ENCODE measurements at places on chromosomes 3 and 15.

GRCh38 chr3:137297770-137298169 lies 340.0 kb downstream of the IL20RB start:
- DNase-seq = no peak

DNA sequence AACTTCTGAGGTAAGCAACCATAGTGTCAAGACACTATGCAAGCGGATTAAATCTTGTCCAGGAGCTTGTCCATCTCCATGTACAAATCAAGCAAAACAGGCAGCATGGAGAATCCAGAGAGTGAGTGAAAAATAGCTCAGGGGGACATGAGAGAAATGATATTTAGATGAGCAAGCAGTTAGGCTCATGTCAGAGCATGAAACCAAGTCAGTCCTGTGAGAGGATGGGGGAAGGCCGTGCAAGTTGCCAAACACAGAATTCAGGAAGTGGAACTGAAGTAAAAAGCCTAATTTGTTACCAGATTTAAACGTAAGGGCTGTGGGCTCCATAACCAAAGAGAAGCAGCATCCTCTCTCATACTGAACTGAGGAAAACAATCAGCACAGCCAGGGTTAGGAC lies 995.9 kb downstream of the MCTP2 start:
- no peak for DNase-seq

DNA sequence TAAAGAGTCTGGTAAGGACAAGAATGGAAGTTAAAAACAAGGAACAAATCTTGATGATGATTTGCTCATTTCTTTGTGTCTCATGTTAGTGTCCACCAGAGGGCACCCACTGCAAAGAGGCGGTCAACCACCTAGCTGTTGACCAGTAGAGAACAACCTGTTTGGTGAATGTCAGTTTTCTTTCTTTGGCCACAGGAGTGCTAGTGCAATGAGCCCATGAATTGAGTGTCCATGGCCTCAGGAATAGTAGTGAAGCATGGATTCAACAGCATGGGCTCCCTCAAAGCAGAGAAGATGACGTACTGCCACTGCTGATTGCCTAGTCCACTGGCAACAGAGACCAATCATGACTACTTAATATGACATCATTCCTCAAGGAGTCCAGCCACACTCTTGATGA lies 10.7 kb upstream of the CNTN6 start:
- DNase-seq = peak; percentile 44

- peak; percentile 7 for DNase-seq
Observed at GRCh38 chr3:60698117-60698516, 553.1 kb downstream of the FHIT start.

GRCh38 chr3:60313951-60314461 lies 937.2 kb downstream of the FHIT start:
- DNase-seq = no peak

DNA sequence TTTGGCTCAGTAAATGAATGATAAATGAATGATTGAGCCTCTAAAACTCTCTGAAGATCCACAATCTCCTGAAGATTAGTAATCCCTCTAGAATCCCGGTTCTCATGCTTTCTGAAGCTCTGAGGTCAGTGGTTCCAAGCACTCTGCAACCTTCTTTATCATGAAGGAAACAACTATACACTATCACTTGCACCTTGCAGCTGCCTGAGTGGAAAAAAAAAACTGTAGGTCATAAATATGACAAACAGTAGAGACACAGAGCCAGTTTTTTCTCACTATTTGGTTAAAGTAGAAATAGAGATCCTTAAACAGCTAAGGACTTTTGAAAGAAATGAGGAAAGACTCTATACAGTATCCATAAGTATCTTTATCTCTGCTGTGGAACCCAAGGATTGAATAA lies 122.0 kb upstream of the CRBN start:
- DNase-seq = no peak

DNA sequence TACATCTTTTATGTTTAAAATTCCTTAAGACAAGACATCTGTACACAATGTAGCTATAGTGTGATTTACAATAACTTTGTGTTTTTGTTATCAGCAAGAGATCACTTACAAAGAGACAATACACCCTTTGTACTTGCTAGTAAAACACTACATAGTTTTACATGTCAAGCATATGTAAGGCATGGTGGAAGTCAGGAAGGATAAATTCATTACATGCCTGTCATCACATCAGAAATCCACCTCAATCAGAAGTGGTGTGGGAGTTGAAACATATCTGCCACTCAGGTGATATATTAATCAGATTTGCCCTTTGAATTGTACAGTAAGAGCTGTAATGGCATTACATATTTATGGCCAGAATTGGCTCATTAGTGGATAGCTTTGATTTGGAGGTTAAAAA lies 95.5 kb downstream of the MBNL1 start:
- no peak for DNase-seq

DNA sequence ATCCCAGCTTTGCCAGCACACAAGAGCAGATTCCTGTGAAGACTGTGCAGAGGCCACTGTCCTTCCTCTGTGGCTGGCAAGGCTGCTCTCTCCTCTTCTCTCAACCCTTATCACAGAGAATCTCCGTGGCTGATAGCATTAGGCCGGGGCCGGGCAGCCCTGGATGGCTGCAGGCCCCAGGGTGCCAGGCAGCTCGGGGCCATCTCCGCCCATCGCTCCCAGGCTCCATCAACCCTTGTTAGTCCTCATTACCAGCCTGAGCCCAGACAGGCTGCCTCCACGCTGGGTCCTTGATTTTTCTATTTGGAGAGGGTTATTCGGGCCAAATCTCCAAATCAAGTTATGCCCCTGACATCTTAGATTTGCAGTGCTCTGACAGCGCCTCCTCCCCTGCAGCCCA lies 39.1 kb downstream of the MRPL46 start:
- no peak for DNase-seq

- DNase-seq = no peak
Observed at GRCh38 chr3:157578181-157578580, 75.0 kb upstream of the VEPH1 start.

DNA sequence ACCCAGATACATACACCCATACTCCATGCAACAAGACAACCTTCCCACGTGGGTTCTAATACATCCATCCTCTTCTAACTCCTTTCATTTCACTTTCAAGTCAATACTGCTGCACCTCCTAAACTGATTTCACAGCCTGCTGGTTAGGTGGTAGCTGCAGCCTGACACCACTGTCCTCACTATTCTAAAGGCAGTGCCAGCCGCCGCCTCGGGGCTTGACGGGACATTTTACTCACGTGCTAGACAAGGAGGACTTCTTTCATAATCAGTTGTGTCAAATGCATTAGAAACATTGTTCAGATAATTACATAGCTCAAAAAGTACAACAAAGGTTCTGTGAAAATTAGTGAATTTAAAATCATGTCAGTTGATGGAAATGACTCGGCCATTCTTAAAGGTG lies 6.3 kb downstream of the UROC1 start:
- DNase-seq = no peak

GRCh38 chr15:89469426-89470096 lies 26.8 kb downstream of the RHCG start:
- no peak for DNase-seq

GRCh38 chr3:107412376-107412775 lies 35.1 kb downstream of the CCDC54 start:
- no peak for DNase-seq

DNA sequence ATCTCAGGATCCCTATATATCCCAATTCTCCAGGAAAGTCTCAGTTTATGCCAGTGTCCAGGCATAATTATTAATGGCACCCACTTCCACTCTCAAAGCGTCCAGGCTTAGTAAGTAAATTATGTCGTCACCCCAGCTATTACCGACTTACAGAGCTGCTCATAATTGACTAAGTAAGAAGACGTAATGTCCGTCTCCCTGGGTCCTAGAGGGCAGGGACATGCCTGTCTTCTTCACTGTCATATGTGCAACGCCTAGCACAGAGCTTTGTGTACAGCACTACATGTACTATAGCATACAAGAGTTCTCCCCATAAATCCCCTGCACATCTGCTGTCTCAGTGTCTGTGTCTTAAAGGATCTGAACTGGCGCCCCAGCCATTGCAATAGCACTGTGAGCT lies 23.9 kb upstream of the HRH1 start:
- DNase-seq = no peak

DNA sequence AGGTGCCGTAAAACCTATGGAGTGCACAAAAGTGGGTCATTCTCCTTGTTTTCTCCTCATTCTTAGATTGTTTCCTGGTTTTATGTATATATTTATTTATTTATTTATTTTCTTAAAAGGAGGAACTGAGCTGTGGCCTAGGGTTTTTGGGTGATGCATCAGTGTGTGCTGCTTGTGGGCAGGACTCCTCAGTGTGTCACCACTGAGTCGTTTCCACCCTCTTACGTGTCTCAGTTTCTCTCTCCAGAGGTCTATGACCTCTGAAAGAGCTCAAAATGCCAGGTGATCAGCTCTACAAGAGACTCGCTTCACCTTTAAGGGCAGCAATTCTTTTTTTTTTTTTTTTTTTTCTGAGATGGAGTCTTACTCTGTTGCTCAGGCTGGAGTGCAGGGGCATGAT lies 72.9 kb downstream of the CD200 start:
- DNase-seq = no peak

GRCh38 chr3:72722930-72723726 lies 125.1 kb downstream of the SHQ1 start:
- DNase-seq = no peak

DNA sequence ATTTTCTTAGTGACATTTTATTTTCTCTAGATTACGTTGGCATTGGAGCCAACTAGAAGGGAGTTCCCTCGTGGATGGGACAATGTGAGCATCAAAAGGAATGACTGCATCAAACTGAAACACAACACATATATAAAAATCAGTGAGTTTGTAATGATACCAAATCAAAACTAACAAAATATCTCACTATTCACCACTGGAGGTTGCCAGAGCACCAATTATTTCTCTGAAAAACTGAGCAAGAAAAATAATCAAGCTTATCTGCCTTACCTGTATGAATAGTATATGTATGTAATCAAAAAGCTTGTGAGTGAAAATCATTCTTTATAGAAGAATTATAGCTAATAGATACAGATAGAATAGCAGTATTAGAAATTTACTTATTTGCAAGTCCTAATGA lies 46.8 kb upstream of the OTOL1 start:
- DNase-seq = no peak

DNA sequence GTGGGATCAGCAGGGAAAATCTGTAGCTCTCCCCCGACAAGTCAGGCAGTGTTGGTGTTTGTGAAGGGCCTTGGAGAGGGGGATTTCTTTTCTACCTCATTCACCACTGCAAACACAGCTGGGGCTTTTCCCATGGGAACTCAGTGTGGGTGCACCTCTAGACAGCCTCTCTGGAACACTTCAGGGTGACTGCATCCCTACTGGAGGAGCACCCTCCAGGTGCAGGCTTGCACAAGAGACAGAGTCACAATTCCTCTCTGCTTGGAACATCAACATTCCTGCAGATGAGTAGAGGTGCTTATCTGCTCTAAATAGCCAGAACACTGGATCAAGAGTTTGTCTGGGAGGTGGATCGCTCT lies 72.7 kb upstream of the AKAP13 start:
- DNase-seq = no peak

GRCh38 chr15:73286311-73286710 lies 82.4 kb downstream of the HCN4 start:
- no peak for DNase-seq

GRCh38 chr3:23952646-23953045 lies 7.6 kb downstream of the NR1D2 start:
- no peak for DNase-seq

GRCh38 chr3:37221407-37221806 lies 47.0 kb upstream of the LRRFIP2 start:
- DNase-seq = no peak

DNA sequence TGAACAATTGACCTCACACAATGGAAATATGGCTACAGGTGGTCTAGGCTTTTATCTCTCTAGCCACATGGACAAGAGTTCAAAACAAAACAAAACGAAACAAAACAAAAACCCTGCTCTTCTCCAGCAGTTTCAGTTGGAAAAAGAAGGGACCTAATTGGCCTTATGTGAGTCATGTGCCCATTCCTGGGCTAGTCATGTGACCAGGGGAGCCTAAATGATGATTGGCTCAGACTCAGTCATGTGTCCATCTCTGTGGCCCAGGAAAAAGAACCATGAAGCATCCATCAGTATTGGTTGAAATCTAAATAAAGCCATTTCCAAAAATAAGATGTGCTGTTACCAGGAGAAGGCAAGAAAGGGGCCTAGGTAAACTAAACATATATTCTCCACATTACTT lies 96.8 kb downstream of the ANXA2 start:
- no peak for DNase-seq

DNA sequence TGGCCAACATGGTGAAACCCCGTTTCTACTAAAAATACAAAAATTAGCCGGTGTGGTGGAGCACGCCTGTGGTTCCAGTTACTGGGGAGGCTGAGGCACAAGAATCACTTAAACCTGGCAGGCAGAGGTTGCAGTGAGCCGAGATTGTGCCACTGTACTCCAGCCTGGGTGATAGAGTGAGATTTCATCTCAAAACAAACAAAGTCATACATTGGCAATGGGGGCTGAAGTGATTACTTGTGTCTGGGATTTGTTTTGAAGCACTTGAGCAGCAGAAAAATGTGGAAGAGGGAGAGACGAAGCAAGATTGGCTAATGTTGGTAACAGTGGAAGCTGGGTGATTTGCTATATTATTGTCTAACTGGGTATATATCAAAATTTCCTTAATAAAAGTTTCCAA lies 13.4 kb upstream of the TMEM40 start:
- no peak for DNase-seq

- DNase-seq = no peak
Observed at GRCh38 chr15:71934446-71934845, 124.1 kb downstream of the NR2E3 start.

DNA sequence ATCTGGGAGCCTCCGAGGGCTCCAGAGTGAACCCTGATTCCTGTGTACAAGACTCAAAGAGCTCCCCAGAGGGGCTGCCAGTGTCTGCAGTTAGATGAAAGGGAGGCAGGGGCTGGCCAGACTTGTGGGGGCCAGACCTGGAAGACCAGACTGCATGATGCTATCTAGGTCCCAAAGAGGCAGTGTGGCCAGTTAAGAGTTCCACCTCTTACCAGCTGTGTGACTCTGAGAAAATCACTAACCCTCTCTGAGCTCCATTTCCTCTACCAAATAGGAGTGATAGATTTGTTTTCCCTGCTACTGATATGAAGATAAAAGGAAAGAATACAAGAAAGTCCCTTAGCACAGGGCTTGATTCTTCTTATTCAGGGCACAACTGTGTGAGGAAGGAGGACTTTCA lies 29.0 kb downstream of the ACSBG1 start:
- no peak for DNase-seq

- no peak for DNase-seq
Observed at GRCh38 chr3:150314248-150315004, 93.7 kb upstream of the TSC22D2 start.

DNA sequence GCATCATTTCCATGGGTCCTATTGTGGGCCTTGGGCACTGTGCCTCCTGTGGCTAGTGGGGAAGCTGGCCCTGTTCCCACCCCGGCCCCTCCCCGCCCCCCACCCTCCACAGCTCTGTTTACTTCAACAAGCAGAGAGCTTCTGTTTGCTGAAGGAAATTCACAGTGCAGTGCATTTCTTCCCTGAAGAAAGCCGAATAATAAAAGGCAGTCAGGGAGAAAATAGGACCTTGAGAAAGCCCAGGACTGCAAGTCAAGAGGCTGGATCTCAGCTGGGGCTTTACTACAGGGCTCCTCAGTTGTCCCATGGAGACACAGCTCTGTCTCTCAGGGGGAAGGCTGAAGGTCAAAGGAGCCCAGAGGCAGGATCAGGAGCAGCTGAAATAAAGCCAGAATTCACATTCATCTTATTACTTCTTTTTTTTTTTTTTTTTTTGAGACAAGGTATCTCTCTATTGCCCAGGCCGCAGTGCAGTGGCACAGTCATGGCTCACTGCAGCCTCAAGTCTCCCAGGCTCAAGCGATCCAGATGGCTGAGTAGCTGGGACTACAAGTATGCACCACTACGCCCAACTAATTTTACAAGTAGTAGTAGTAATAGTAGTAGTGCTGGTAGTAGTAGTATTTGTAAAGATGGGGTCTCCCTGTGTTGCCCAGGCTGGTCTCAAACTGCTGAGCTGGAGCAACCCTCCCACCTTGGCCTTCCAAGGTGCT lies 33.0 kb upstream of the LACTB start:
- no peak for DNase-seq
